CD8-positive, alpha-beta memory T cell (primary cell): ENCODE measurements at places on chromosomes 4 and X. TPM values are rescaled to one million over a fixed set of nuclear protein-coding genes. Genes with fewer than 3 reads are reported as not detected.

Gene UGT2A2
- polyA plus RNA-seq, result not detected

Gene IL3RA
- polyA plus RNA-seq, result not detected

Gene MAGEB17
- not detected for polyA plus RNA-seq

Gene ADAMTS3
- polyA plus RNA-seq, result not detected

Gene TCEAL6
- polyA plus RNA-seq, result not detected

Gene CORIN
- polyA plus RNA-seq, result 0.06 TPM

Gene VGLL1
- not detected for polyA plus RNA-seq

Gene FGF16
- not detected for polyA plus RNA-seq
